Stimulated activated CD4-positive, alpha-beta T cell treated with anti-CD3 and anti-CD28 coated beads, Interleukin-4, amount 100 ng/mL, for 24 hours (primary cell): ENCODE measurements at places on chromosomes 6 and 20.
A peak's percentile ranks its signal among the peaks of the same experiment; 100 is the strongest.

DNA sequence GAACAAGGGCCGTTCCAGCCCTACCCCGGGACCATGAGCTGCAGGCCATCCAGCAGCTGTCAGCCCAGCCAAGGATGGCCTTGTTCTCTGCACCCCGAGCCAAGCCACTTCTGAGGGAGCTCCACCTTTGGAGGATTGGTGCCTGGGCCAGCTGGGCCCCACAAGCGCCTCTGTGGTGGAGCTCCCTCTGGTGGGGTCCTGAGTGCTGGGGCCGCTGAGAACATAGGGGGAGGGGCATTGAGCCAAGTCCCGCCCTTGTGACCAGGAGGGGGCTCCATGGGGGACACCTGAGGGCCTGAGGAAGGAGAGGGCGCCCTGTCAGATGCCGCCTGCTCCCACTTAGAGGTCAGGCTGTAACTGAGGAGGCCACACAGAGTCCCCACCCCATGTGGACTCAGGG, 43.2 kb downstream of the YTHDF1 start:
- no peak for DNase-seq

DNA sequence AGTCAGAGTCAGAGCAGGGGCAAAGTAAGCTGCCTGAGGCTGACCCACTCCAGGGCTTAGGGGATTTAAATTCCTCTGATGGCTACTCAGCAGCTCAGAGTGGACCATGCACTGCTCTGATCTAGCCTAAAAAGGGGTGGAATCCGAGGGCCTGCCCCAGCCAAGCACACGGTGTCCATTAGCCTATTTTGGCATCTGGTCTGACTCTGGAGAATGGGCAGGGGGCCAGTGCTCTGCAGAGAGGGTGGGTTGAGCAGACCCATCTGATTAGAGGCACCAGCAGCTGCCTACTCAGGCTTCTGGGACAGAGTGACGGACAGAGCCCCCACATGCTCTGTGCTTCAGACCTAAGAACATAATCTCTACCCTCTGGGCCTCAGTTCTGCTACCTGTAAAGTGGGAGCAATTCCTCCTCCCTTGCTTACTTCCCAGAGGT, 25.9 kb upstream of the TGM2 start:
- no peak for DNase-seq

DNA sequence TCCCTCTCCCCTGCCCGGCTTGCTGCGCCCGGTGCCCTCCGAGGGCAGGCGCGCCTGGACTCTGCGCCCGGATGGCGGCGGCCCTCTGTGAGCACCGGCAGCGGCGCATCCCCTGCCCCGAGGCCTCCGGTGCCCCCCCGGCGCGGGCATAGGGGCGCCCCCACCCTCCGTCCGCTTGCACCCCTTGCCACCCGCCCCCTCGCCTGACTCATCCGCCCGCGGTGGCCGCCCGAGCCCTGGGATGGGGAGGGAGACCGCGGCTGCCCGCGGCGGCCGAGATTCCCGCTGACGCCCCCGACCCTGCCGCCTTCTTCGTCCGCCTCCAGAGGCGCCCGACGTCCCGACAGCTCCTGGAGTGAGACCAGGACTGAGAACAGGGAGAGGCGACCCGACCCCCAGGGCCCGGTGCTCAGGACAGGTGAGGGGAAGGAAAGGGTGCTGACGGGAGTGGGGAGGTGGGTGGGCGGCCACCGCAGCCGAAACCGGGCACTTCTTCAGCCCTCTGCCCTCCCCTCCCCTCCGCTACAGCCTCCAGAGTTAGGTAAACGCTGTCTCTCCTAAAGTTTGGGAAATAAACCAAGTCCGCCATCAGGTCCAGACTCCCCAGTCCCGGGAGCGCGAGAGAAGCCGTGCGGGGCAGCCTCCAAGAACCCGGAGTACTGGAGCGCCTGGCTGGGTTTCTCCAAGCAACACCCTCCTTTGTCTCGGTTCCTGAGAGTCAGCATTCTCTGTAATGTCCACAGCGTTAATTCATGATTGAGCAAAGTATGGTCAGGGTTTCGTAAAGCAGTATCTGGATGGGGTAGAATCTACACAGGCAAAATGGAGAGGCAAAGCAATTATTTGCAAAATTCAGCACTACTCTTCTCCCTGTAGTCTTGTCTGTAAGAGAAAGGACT, 539 bp downstream of the TMEM200A start:
- peak; percentile 25 for DNase-seq

GRCh38 chr6:125930765-125931418, 25.7 kb upstream of the HINT3 start:
- DNase-seq, result no peak

DNA sequence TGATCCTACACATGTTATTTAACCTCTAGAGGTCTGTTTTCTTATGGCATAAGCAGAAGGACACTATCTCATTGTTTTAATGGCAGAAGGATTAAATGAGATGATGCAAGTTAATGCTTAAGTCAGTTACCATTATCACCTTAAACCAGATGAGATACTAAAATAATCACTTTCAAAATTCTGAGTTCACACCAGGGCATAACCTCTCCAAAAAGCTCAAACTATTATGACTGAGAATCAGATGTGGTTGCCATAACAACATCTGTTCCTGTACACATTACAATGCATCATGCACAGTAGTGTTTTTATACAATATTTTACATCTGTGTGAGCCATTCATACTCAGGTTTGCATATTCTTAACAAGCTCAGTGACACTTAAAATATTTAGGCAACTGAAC, 10.2 kb downstream of the ADNP start:
- DNase-seq, result no peak

DNA sequence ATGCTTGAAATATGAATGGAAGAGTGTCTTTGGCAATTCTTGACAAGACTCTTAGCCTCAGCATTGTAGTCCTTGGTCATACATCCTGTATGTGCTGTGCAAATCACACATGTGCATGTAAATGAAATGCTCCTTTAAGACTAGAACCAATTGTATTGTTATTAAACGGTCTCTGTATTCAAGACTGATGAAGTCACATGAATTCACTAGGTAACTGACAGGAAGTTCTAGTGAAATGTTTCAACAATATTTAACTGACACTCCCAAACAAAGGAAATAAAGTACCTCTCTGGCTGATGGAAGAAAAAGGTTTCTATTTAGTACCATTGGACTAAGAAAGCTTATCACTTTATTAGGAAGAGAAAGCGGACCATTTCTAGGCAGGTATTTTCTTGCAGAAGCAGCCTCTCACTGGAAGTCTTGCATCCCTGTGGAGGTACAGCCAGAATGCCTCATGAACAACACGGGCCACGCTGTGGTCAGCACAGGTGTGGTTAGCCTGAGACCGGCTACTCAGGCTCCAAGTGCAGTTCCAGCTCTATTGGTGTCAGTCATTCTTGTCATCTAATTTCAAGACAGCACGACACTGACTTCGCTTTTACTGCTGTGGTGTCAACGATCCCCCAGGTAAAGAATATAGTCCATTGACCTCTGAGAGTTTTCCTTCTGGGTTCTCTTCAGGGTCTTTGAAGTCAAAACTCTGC, 17.3 kb downstream of the PPP1R3G start:
- no peak for DNase-seq

DNA sequence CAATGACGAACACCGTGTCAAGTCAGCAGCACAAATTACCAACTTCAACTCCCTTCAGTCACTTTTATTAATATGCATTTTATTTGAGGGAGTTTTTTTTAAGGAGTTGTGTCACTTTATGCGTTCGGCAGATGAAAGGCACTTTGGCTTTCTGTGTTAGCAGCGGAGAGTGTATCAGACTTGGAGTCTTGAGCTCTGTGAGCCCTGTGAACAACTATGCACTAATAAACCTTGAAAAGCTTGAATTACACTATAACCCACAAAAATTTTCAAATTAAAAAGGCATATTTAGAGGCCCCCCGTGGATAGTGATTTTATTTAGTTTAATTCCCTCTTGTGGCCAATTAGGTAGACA, 335.3 kb upstream of the NT5E start:
- DNase-seq, result no peak

DNA sequence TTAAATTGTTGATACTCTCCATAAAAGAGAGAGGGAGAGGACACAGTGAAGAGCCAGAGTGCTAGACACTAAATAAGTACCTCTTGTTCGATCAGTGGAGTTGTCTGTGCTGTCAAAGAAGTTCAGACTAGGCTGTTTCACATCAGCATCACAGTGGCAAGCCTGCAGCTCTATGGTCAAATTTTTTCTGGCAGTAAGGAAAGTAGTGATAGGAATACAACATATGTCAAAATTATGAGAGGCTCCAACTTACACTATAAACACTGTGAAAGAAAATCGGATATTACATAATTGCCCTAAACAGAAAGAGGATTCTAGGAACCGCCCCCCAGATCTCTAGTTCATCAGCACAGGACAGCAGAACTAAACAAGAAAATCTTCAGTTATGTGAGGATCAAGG, 23.1 kb downstream of the DNAH8 start:
- DNase-seq, result no peak

- DNase-seq, result no peak
Observed at GRCh38 chr6:35081426-35081851, 59.7 kb downstream of the TCP11 start.

DNA sequence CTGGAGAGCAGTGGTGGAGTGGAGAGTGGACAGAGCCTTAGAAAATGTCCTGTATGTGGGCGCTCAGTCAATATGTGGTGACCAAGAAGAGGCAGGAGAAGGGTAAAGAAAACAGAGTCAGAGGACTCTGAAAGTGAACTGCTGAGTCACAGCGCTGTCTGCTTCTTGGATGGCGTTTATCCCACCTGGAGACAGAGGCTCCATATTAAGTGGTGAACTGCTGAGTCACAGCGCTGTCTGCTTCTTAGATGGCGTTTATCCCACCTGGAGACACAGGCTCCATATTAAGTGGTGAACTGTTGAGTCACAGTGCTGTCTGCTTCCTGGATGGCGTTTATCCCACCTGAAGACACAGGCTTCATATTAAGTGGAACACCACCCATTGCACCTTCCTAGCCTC, 119.3 kb upstream of the RALGAPA2 start:
- no peak for DNase-seq

- no peak for DNase-seq
Observed at GRCh38 chr6:8229915-8230756, 127.8 kb upstream of the EEF1E1 start.

DNA sequence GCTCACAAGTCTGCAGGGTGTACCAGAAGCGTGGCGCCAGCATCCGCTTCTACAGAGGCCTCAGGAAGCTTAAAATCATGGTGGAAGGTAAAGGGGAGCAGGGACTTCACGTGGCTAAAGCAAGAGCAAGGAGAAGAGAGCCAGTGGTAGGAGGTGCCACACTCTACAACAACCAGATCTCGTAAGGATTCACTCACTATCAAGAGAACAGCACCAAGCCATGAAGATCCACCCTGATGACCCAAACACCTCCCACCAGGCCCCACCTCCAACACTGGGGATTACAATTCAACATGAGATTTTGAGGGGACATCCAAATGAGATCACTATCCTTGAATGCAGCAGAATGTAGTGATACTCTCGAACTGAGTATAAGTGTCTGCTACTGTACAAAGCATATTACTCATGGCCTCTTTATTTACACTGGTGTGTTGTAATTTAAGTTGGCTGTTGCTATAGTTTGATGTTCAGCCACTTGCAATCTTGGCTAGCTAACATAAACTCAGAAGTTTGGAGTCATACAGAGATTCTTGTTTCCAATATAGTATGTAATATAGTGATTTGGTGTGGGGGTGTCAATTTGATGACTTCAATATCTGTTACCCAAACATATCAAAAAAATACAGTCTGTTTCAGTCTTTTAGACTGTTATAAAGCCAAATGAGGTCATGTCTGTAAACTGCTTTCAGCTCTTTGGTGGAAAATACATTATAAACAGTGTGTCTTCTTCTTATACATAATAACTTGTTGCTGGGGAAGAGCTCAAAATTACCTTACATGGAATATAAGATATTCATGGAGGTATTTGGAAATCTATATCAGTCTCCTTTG, 39.4 kb upstream of the MYLIP start:
- no peak for DNase-seq

- DNase-seq, result no peak
Observed at GRCh38 chr6:116330511-116330910, 40.2 kb upstream of the DSE start.

DNA sequence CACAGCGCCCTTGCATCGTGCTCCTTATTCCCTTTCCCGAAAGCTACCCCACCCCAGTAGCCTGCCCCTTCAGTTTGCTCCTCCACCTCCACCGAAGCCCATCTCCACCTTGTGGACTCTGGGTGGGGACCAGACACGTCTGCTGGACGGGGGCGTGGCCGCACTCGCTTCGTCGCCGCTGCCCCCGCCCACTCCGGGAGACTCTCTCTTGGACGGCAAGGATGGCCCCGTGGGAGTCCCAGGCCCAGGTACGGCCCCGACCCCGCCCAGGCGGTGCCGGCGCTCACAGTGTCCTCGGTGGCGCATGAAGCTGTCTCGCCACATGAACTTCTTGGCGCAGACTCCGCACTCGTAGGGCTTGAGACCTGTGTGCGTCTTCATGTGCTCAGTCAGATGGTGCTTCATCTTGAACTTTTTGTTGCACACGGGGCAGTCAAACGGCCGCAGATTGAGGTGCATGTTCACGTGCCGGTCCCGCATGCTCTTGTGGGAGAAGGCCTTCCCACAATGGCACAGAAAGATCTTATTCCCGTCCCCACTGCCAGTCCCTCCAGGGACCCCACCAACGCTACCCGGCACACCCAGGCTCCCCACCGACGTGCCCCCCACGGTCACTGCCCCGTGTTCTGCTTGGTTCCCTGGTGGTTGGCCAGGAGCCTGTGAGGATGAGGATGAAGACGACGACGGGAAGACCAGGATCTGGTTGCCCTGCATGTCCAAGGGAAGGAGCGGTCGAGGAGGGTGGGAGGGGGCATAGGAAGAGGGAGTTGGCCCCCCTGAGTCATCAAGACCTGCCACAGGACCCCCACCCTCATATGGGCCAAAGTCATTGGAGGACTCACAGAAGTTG, 1.3 kb upstream of the TAPBP start:
- no peak for DNase-seq

- DNase-seq, result no peak
Observed at GRCh38 chr6:163173741-163174140, 240.8 kb upstream of the QKI start.

GRCh38 chr6:82436740-82437139, 73.1 kb downstream of the TPBG start:
- no peak for DNase-seq

DNA sequence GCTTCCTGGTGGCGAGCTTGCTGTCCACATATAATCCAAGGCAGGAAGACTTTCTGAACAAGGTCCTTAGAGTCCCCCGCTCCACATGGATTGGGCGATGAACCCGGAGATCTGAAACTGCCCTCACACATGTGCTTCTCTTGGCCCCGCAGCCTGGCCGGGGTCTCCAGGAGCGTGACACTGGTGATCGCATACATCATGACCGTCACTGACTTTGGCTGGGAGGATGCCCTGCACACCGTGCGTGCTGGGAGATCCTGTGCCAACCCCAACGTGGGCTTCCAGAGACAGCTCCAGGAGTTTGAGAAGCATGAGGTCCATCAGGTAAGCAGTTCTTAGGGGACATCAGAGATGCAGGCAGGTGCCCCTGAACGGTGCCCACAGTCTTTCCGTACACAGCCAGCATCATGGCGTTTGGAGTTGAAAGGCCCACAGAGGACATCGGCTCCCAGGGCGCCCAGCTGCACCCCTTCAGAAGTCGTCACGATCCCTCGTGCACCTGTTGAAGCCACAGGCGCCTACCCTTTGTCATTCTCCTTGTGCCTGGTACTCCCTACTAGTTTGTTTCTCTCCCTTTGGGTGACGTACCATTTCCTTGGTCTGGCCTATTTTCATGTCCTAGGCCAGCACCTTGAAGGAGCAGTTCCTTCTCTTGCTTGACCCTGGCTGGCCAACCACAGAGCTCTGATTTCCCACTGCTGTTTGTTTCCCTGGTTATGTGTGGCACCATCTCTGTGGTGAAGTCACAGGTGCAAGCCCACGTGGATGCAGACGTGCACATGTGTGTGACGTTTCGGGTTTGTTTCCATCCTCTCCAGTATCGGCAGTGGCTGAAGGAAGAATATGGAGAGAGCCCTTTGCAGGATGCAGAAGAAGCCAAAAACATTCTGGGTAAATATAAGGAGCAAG, 43.3 kb upstream of the IRF4 start:
- no peak for DNase-seq
